ENCODE measurements at places on chromosomes 5 and 9.

DNA sequence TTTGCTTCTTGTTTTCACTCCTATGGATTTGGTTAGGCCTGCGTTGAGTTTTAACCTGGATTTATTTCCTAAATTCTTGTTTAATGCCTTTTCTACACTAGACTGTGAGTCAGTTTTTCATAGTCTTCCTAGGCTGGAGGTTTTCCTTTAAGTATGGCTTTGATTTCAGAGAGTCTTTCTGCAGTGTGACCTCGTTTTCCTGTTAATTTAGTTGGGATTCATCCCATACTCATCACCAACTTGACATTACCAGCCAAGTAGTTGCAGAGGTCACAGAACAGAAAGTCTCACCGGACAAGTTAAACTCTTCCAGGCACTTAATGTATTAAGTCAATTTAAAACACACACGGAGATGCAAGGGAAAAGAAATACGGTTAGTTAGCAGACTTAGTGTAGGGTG is 29.7 kb upstream of the AUH start:
- DNase-seq, result no peak

DNA sequence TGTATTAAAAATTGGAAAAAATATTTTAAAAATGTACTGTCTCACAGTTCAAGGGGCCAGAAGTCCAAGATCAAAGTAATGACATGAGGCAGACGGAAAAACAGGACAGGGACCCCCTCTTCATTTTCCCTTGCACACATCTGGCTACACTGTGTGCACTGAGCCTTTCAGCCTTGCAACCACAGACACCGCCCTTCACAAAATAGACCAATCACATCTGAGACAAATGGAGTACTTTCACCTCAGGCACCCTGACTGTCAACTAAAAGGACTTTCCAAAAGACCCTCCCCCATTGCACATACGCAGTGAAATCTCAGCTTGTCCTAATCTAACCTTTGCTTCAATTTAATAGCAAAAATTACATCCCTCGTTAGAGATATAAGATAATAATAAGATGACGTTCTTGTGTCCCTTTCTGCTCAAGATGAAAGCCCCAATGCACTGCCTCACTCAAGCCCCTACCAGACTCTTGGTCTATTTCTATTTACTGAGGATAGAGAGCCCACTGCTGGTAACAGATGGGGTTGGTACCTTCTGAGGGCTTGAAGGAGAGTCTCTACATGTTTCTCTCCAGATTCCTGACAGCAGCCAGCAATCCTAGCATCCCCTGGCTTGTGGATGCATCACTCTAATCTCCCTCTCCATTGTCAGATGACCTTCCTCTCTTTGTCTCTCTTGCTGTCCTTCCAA is 514.8 kb upstream of the ADAMTS16 start:
- DNase-seq, result no peak

- DNase-seq, result no peak
These were observed 245.9 kb upstream of the TARS1 start for GRCh38 chr5:33194914-33195313.

- no peak for DNase-seq
These were observed 553.8 kb upstream of the C9orf72 start for GRCh38 chr9:28127101-28127500.

DNA sequence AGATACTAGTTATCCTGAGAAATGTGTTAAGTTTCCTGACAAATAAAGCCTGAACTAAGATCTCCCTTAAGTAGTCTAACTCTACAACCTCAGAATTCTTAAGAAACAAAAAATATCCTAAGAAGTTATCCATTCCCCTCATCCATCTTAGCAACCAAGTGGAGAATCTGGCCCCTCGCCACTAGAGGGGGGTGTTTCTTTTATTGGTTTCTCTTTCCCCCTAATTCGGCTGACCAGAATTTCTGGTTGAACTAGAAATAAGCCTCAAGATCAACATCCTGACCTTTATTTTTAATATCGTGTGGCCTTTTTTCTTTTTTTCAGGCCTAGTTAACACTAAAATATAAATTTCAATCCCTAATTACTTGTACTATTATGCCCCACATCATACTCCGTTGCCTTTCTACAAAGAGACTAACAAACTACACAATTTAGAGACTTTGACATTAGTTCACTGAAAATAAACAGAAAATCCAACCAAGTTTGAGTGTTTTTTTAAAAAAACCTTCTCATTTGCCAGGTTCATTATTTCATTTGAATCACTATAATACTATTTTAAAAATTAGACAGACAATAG is 14.3 kb upstream of the NR4A3 start:
- DNase-seq, result peak; percentile 32

DNA sequence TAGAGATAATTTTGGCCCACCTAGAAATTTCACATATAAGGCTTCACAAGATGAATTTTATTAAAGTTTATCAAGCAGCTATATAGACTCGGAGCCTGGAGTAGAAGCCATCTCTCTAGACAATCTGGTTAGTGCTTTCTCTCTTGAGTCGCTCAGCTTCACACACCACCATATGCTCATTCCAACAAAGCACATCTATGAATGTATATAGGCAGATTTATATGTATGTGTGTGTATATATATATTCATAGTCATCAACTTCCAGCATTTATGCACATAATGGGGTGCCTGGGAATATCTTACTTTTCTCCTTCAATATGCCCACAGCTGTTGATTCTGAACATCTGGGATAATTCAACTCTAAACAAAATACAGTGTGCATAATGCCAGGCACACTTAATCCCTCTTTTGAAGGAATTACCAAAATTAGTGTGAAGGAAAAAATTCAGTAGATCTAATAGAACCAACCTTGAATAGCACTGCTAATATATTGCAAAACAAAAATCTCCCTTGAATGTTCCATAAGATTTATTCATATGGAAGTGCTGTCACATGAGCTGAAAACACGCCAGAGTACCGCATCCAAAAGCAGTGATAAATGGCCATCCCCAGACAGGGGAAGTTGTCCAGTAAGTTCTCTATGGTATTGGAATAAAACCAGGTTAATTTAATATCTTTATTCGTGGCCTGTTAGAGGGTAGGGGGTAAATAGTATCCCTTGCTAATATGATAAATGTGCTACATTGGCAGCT is 56.0 kb upstream of the MOCS2 start:
- no peak for DNase-seq

DNA sequence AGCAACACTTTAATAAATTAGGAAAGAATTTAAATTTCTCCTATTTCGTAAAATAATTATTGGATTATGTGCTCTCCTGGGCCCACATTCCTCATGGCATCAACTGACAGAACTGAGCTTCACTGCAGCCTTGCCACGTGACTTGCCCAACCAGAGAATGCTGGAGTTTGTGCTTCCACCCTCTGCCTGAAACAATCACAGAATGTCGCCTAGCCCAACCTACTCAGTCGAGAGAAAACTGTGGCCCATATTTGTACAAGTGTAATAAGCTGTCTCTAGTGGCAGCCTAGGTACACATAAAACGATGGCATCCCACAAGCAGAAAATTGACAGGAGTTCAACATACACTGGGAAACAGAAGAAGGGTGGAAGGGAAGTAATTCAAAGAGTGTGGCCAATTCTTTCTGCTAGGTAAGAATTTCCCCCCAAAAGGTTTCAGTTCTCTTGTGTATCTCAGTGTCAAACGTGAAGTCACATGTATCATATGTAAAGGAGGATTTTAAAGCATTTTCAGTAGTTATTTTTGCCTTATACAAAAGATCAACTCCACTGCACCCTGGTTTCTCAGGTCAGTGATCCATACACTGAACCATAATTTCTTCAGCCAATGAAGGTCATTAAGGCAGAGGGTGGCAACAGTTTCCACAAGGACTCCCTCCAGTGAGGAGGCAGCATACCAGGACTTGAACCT is 41.7 kb downstream of the ZNF608 start:
- DNase-seq, result no peak

GRCh38 chr5:145467446-145467845 is 367.7 kb downstream of the PRELID2 start:
- no peak for DNase-seq

Data from stimulated activated CD4-positive, alpha-beta T cell treated with anti-CD3 and anti-CD28 coated beads, Interleukin-1b, Interleukin-23, amount 100 ng/mL, for 1 hour (primary cell).